ENCODE measurements at places on chromosomes 4 and X.

DNA sequence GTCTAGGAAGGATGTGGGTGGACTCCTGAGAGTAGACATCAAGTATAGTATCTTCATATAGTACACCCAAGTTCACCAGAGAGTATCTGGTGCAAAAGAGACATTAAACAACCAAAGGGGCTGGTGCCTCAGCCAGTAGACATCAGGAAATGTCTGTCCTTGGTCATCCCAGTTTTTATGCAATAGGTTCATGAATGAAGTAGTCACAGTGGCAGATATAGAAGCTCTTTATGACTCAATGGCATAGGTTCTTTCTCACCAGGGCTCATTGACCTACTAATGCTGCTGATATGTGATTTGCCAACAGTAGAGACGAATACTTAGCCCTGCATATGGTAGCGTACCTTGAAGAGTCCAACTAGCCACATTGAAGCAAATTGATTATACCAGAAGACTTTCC is 45.0 kb upstream of the CCDC149 start:
- DNase-seq, result no peak

DNA sequence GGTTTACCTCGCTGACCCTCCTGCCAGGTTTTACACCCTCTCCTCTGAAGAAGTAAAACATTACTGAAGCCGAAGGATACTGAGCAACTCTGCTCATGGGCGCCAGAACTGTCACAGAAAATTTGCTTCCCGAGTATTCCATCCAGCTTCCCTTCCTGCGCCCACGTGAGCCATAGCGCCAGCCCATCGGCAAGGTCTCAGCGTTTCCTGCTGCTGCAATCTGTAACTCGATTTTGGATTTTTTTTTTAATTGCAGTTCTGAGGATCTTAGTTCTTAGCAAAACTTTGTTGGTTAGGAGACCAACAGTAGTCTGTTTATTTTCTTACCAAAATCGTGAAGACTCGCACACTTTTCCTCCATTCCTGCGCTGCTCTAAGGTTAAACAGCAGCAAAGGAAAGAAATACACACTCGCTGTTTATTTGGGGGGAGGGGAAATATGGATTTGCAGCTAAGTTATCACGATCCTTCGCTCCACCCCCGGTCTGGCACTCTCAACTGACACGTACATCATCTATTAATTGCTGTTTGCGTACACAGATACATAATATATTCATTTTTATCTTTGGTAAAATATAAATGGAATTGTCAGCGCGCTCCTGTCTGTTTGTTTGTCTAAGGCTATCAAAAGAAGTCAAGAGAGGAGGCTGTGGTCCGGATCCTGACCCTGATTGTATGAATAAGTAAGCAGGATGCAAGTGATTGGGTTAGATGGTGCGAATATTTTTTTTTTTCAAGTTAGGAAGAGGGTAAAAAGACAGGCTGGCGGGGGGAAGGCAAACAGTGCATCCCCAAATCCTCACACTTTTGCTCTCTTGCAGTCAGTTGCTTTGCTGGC is at the start of gene TLL1:
TSS of gene TLL1 (plus strand) at position 777 of the 837 bp plus-strand sequence. CDS start 668 bp downstream, outside the sequence.
- no peak for DNase-seq

- no peak for DNase-seq
Observed at GRCh38 chr4:3489451-3489962, 26.4 kb downstream of the DOK7 start.

DNA sequence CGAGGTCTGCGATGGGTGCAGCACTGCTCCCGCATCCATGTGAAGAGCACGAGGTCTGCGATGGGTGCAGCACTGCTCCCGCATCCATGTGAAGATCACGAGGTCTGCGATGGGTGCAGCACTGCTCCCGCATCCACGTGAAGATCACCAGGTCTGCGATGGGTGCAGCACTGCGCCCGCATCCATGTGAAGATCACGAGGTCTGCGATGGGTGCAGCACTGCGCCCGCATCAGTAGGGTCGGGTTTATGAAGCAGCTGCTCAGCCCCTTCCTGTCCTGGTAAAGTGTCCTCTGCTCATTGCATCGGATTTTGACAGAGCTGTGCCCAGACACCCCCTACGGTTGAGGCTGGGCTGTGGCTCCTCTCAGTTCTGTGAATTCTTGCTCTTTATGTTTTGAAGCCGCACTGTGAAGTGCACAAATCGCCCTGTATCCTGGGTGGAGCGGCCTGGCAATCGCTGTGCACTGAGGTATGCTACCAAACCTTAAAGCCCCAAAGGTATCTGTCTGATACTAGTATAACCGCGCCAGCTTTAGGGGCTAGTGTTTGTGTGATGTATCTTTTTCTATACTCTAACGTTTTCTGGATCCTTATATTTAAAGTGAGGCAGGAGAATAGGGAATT is 98.7 kb downstream of the CPZ start:
- no peak for DNase-seq

GRCh38 chr4:17595471-17596005 is 18.5 kb downstream of the LAP3 start:
- DNase-seq, result no peak

DNA sequence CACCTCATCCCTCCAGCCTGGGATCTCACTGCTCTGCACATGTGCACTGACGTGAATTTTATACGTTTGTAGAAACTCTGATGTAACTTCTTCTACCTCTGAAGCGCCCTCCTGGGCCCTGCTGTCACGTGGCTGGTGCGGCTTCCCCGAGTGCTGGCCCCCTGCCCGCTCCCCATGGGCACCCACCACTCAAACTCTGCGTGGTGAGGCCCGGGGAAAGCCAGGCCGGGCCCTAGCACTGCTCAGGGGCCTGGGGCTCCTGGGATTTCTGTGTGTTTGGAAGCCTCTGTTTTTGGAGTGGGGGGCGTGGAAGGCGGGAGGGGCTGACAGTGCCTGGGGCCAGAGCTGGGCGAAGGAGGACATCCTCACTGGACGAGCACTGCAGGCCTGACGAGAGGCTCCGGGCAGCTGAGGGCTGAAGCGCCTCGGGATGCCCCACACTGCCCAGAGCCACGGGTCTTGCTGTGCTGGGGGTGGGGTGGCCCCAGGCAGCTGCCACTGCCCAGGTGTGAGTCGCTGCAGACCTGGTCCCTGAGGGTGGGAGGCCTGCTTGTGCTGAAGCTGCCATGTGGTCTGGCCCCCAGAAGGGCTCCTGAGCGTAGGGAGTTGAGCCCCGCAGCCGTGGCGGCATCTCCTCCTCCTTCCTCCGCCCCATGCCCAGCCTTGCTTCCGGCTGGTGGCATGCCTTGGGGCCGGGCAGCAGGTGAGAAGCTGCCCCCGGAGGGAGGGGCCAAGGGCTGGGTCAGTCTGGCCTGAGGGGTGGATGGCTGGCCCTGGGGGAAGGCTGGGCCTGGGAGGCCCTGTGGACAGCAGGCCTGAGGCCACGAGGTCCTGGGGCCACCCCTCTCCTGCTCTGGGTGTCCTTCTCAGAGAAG is 7.7 kb downstream of the NAT8L start:
- DNase-seq, result no peak

GRCh38 chr4:95980877-95981360 is 141.0 kb downstream of the PDHA2 start:
- no peak for DNase-seq

- DNase-seq, result no peak
Observed at GRCh38 chr4:168257768-168258167, 60.8 kb downstream of the DDX60 start.

- no peak for DNase-seq
Observed at GRCh38 chr4:132502096-132502552, 647.0 kb upstream of the PCDH10 start.

DNA sequence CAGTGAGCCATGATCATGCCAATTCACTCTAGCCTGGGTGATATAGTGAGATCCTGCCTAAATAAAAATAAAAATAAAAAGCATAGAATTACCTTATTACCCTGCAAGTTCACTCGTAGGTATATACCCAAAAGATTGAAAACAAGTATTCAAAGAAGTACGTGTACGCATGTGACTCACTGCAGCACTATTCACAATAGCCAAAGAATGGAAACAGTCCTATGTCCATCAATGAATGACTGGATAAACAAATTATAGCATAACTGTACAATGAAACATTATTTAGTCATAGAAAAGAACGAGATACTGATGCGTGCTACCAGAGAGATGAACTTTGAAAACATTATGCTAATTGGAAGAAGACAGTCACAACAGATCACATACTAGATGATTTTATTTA is 204.6 kb upstream of the DIAPH2 start:
- no peak for DNase-seq

GRCh38 chr4:61204353-61205060 is 4.4 kb downstream of the ADGRL3 start:
- DNase-seq, result no peak

DNA sequence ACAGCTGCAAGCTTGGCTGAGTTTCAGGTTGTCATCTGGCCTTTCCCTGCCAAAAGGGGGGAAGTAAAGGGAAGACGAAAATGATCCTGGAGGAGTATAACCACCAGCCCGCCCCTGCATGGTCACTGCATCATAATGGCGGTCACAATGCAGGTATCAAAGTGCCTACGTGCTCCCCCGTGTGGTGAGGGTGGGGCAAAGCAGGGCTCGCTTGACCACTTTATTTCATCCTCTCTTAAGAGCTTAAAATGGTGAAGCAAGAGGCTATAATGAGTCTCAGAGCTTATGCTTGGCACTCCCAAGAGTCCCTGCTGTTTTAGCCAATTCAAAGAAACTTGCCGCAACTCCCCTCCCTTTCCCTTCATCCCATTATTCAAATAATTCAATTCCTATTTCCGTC is 105.6 kb downstream of the APOOL start:
- DNase-seq, result no peak

- no peak for DNase-seq
Observed at GRCh38 chr4:139553751-139554641, 2.0 kb downstream of the SETD7 start.

DNA sequence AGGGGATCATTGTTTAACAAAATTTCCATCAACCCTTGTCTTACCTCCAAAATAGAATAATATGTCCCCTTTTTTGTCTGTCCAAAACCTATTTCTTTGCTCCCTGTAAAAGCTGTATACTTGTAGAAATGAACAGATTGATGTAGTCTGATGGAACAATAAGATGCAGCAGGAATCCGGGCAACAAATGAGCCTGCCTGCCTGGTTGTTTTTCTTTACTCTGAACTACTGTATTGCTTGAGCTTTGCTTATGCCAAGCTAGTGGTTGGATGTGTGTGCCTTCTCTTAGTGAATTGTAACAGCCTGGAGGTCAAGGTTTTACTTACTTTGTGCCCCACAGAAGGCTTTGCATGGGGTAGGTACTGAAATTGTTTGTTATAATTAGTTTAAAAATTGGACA is 116.2 kb upstream of the TLL1 start:
- DNase-seq, result no peak

DNA sequence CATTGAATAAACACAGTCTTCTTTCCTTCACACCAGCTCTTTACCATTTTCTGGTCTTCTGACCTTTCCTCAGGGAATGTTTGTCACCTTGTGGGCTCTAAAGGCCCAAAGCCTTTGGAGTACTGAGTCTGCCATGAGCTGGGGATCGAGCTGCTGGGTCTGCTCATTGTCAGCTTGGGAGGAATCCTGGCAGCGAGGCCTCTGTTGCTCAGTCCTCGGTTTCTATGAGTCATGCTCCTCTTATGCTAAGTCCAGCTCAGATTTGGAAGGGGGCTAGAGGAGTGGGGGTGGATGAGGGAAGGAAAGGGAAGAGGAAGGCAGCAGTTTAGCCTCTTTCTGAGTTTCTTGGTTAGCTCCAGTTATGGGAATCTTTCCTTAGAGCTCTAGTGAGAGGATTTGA is 31.1 kb downstream of the NHSL2 start:
- DNase-seq, result no peak

- DNase-seq, result no peak
Observed at GRCh38 chr4:168584321-168584771, 87.5 kb downstream of the PALLD start.

DNA sequence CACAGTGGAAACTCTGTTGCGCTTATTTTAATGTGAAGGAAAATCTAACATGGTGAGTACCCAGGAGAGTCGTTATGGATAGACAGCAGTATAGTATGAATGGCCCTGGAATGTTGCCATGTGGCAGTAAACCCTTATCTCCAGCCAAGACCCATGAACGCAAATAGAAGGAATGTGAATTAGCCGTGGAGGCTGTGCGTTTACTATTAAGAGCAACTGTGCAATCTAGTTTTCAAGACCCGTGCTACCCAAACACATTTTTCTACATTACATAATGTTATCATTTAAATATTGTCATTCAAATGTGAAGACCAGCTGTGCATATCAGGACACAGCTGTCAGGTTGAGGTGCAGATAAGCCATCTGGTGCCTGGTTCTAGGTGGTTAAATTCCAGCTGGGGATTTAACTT is 13.3 kb upstream of the AGA start:
- DNase-seq, result no peak

GRCh38 chrX:81336455-81337152 is 134.7 kb downstream of the SH3BGRL start:
- no peak for DNase-seq

DNA sequence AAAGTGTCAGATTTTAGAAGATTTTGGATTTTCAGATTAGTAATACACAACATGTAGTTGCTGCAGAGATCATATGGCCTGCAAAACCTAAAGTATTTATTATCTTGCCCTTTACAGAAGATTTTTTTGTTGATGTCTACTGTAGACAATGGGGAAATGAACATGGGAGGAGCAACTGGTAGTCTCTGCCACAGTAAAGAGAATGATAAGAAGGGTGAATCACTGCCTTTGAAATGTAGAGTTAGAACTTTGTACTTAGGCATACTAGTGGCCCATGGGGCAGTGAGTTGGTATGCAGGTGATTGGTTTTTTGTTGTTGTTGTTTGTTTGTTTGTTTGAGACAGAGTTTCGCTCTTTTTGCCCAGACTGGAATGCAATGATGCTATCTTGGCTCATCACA is 50.1 kb downstream of the GAB1 start:
- no peak for DNase-seq

DNA sequence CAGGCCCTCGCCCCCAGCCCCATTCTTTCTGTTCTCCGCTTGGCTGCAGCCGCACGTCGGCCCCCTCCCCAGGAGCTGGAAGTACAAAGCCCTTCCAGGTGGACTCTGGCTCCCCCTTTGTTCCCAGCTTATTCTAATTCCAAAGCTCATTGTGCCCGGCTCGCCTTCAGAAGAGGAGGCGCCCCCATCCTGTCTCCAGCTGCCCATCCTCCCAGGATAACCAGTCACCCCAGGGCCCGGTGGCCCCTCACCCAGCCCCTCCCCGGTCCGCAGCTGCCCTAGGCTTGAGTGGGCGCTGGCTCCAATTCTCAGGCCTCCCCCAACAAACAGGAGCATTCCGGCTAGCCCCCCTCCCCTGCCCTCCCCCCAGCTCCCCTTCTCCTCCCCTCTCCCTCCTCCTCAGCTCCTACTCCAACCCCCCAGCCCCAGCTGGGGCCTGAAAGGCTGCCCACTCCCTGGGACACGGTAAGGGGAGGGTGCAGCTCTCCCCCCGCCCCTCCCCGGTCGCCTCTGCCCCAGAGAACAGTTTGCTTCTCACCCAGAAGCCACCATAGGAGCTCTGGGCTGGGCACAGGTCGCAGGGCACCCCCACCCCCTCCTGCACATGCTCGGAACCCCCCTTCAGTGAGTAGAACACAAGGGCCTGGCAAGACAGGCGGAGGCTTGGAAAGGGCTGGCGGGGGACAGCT is 3.1 kb upstream of the SLC6A8 start:
- DNase-seq, result no peak

Data from activated CD4-positive, alpha-beta T cell treated with anti-CD3 and anti-CD28 coated beads, Interleukin-2, amount 50 U/mL, for 24 hours (primary cell).